SK-N-DZ (cell line): ENCODE measurements at places on chromosomes 4 and X.
A peak's percentile ranks its signal among the peaks of the same experiment; 100 is the strongest.

GRCh38 chrX:46957297-46957696 is 45.1 kb downstream of the JADE3 start:
- no peak for DNase-seq

- no peak for DNase-seq
These were observed 484 bp downstream of the GALNTL6 start for GRCh38 chr4:171813526-171814250.

DNA sequence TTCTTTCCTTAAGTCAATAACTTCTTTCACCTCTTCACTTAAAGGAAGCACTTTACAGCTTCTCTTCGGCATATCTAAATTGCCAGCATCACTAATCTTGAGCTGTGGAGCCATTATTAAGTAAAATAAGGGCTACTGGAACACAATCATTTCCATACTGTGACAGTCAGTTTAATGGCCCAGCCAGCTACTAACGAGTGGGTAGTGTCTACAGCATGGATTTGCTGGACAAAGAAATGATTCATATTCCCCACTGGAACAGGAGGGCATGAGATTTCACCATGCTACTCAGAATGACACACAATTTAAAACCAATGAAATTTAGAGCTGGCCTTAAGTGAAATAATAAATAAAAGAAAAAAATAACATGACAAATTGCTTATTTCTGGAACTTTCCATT is 72.1 kb downstream of the DDIT4L start:
- DNase-seq: no peak

GRCh38 chr4:150368667-150369066 is 213.3 kb upstream of the MAB21L2 start:
- DNase-seq: no peak

DNA sequence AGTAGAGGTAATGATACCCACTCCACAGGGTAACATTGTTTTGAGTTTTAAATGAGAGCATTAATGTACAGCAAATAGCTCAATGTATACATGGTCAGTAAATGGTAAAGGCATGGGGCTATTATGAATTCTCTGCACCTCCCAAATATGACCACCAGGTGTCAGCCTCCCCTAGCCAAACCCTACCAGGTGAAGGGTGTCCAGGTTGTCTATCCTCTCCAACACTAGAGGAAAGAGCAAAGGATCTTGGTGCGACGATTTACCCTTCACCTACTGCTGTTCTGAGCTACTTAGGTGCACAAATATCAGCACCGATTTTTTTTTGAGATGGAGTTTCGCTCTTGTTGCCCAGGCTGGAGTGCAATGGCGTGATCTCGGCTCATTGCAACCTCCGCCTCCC is 26.5 kb upstream of the XIAP start:
- peak; percentile 49 for DNase-seq

GRCh38 chr4:15897577-15897976 is 41.0 kb downstream of the FGFBP1 start:
- DNase-seq: no peak

DNA sequence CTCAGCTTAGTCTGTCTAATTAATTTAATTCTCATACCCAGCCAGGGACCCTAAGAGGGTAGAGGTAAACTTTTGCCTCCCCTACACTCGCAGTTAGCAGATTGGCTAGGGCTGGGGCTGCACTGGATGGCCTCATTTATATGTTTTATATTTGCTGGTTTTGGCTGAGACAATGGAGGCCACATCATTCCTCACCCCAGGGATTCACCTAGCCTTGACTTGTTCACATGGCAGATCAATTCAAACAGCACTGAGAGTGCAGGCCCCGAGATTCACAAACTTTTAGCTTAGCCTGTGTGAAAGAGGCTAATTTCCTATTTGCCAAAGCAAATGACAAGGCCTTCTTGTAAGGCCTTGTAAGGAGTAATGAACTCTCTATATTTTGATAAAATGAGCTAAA is 844.4 kb downstream of the ARAP2 start:
- DNase-seq: no peak

GRCh38 chr4:6391186-6391851 is 81.1 kb downstream of the PPP2R2C start:
- no peak for DNase-seq

DNA sequence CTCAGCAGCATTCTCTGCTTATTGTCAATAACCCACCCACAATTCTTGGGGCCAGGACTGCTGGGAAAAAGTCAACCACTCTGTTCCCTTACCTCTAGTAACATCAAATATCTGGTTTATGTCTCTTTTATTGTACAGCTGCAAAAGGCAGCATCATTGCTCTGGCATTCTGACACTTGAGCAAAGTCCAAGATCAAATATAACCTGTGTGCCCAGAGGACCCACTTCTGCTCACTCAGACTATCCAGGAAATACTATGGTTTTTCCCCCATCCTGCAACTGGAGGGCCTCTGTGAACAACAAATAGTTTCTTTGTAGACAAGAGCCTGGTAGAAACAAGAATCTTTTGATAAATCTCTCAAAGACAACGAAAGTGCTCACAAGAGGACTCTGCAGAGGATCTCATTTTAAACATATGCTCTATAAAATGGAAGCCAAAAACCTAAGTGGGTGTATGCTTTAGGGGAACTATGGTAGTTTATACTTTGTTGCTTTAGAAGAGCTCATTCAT is 154.7 kb downstream of the RAB28 start:
- DNase-seq: no peak

DNA sequence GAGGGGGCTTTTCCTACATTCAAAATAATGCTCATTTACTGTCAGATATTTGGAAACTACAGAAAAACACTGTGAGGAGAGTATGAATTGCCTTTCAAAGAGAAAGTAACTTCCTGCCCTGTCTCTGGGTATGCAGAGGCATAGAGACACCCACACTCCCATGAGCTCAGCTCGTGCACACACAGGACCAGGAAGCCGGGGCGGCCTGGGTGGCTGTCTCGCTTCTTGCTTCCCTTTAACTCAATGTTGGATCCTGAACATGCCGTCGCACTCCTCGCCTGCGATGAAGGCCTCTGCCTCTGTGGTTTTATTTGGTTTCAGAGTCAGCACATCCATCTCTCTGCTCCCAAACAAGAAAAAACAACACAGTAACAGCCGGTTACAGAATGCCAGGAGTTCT is 40.1 kb upstream of the GPR78 start:
- DNase-seq: no peak

DNA sequence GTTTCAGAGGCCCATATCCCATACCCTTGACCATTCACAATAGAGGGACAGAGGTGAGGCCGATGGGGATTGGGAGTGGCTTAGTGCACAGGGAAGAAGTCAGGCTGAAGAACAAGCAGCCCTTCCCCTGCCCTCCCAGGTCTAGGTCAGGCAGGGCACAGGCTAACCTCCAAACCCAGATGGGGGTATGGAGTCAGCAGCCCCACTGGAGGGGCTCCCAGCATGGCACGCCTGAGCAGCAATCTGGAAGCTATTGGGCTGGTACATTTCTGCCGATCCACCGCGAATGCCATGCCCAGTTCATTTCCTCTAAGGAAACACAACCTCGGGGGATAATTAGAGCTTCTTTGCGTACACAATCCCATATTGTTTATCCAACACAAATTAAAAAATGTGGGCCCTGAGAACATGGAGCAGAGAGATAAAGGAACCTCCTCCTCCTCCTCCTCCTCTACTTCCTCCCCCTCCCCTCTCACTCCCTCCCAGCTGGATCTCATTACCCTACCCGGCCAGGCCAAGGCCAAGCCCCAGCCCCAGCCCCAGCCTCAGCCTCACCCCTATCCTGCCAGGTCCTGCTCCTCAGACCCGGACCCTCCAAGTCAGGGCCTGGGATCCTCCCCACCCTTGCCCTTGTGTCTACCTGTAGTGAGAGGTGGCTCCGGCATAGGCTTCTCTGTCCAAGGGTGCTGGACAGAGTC is 83.0 kb downstream of the PJA1 start:
- no peak for DNase-seq
